ENCODE measurements at places on chromosomes 12 and 14. TPM values are rescaled to one million over a fixed set of nuclear protein-coding genes. Genes with fewer than 3 reads are reported as not detected.

GRCh38 chr14:106080922-106081321 lies 554.5 kb downstream of the TMEM121 start:
- DNase-seq: no peak

GRCh38 chr14:72780751-72781150 lies 113.2 kb downstream of the DPF3 start:
- DNase-seq: peak; percentile 61

The EIF2S3B gene
- 0.65 TPM for polyA plus RNA-seq

DNA sequence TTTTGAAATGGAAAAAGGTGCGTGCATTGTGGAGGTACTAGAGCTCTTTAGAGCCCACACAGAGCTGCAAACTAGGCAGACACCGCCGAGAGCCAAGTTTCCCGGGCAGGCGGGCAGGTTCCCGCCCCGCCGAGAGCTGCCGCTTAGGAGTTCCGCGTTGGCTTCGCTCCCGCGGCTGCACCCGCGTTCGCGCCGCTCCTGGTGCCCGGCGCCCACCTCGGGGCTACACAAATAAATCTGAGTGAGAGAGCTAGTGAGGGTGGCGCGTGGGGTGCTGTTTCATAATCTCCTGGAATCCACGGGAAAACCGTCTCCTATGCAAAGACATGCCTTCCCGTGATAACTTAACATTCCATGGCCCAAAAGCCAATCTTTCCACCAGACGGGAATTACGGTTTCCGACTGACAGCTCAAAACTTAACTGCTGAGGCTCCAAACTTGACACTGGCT lies 645 bp downstream of the KITLG start:
- DNase-seq: no peak

The STON2 gene
- polyA plus RNA-seq: not detected

The OASL gene
- polyA plus RNA-seq: 0.49 TPM

- DNase-seq: no peak
Measured at GRCh38 chr14:59897757-59898383, 22.1 kb upstream of the LRRC9 start.

DNA sequence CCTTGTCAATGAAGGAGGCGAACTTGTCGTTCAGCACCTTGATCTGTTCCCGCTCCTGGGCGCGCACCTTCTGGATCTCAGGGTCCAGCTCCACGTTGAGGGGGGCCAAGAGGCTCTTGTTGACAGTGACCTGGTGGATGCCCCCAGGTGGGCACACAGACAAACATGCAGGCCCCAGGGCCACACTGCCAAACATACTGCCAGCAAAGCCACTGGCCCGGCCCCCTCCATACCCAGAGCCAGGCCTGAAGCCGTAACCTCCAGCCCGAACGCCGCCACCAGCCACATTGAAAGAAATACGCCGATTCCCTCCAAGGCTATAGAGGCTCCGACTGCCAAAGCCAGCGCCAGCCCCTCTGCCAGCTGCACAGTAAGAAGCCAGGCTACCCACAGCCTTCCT lies 337 bp downstream of the KRT74 start:
- no peak for DNase-seq

The KRT71 gene
- polyA plus RNA-seq: not detected

The RFX4 gene
- polyA plus RNA-seq: not detected

GRCh38 chr12:84841591-84841990 lies 71.0 kb downstream of the SLC6A15 start:
- no peak for DNase-seq

GRCh38 chr14:32202998-32203882 lies at the start of gene RNU6-8:
RNU6-8 (minus strand) TSS chr14:32203269.
- no peak for DNase-seq

- DNase-seq: no peak
Measured at GRCh38 chr14:92121670-92122350, at the start of the genes CPSF2 and NDUFB1. CPSF2 (plus strand) TSS chr14:92121969; CDS start chr14:92130985, 9,016 bp downstream. NDUFB1 (minus strand) TSS chr14:92121706; CDS start chr14:92117637, 4,069 bp downstream.

The ACSS3 gene
- 10.2 TPM for polyA plus RNA-seq

- DNase-seq: no peak
Measured at GRCh38 chr12:54054742-54055194, 1.1 kb downstream of the HOXC4 start.

GRCh38 chr12:46815809-46816208 lies 10.0 kb downstream of the SLC38A4 start:
- no peak for DNase-seq

The TEX52 gene
- not detected for polyA plus RNA-seq

The NUAK1 gene
- 37.0 TPM for polyA plus RNA-seq

GRCh38 chr14:32027255-32027939 lies 49.7 kb upstream of the ARHGAP5 start:
- DNase-seq: no peak

GRCh38 chr14:72796935-72797334 lies 97.0 kb downstream of the DPF3 start:
- DNase-seq: no peak

The SLC2A14 gene
- not detected for polyA plus RNA-seq

GRCh38 chr12:90773491-90773890 lies 181.5 kb downstream of the CCER1 start:
- no peak for DNase-seq

The HCAR3 gene
- not detected for polyA plus RNA-seq

The ESRRB gene
- polyA plus RNA-seq: not detected

DNA sequence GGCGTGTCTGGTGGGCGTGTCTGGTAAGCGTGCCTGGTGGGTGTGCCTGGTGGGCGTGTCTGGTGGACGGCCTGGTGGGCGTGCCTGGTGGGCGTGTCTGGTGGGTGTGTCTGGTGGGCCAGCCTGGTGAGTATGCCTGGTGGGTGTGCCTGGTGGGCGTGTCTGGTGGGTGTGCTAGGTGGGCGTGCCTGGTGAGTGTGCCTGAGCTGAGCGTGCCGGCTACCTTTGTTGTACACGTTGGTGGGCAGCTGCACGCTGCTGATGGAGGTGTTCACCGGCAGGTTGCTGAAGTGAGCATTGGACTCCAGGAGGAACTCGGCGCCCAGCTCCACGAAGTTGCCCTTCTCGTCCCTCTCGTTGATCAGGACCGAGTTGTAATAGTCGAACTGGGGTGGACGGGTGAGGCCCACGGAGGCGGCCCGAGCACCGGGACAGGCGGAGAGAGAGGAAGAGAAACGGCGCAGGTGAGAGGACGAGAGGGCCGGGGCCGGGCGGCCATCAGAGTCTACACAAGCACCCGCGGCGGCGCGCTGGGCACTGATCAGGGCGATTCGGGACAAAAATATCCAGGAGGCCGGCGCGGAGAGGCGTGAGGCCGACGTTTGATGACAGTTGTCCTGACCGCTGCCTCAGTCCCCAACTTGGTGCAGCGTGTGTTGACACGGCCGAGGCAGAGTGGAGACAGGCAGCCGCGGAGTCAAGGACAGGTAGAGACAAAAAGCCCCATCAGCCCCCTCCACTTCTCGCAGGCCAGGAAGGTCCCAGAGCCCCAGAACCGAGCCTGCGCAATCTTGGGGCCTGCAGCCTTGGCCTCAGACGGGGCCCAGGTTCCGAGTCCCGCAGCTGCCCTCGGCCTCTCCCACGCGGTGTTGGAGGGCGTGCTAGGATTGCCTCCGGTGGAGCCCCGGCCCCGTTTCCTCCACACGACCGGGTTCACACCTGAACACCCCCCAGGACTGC lies 10.5 kb downstream of the CACNA2D4 start:
- DNase-seq: no peak

DNA sequence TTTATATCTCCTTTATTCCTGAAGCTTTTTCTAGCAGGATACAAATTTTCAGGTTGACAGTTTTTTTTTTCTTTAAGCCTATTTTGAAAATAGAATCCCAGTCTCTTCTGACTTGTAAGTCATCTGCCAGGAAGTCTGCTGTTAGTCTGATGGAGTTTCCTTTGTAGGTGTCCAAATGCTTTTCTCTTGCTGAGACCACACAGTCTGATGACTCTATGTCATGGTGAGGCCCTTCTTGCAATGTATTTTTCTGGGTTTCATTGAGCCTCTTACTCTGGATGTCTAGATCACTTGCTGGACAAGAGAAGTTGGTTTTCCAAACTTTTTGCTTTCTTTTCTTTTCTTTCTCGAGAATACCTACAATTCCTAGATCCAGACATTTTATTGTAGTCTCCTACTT lies 30.6 kb downstream of the USP15 start:
- no peak for DNase-seq

The SRRM4 gene
- polyA plus RNA-seq: not detected

DNA sequence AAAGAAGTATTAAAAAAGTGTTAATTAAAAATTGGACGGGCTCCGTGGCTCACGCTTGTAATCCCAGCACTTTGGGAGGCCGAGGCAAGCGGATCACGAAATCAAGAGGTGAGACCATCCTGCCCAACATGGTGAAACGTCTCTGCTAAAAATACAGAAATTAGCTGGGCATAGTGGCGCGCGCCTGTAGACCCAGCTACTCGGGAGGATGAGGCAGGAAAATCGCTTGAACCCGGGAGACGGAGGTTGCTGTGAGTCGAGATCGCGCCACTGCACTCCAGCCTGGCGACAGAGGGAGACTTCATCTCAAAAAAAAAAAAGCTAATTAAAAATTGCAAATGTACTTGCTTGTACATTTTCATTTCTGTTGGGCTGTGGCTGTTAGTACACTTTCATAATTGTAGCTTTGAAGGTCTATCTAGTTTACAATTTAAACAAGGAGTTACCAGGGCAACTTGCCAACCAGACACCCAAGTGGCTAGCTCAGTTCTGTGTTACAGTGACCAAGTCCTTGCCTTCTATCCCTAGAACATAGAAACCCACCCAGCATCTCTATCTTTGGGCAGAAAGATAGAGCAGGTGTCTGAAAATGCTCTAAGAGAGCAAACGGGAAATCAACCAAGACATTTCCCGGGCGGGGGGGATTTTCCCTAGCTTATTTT lies 1.2 kb downstream of the COA8 start:
- DNase-seq: no peak

DNA sequence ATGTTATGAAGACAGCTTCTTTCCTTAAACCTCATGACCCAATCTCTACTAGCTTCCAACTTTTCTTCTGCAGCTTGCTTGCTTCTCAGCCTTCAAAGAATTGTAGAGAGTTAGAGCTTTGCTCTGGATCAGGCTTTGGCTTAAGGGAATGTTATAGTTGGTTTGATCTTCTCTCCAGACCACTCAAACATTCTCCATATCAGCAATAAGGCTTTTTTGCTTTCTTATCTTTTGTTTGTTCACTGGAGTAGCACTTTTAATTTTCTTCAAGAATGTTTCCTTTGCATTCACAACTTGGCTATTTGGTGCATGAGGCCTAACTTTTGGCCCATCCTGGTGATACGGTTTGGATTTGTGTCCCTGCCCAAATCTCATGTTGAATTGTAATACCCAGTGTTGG lies 163.8 kb downstream of the PCNX1 start:
- DNase-seq: no peak

The ST8SIA1 gene
- not detected for polyA plus RNA-seq

DNA sequence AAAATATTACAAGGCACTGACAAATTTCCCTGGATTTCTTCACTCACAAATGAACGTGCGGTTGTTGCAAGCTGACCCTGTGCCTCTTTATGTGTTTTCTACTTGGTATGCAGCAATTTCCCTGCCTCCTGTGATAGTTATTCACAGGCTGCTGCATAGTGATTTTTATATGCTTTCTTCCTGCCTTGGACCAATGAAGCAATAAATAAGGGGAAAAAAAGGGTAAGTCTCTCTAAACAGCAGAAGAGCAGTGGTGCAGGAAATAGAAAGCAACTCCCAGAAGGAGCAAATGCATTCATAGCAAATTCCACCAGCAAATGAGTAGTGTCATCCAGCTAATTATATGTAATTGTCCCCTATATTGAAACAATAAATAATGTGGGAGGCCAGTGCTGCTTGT lies 737.9 kb downstream of the GALC start:
- DNase-seq: no peak

DNA sequence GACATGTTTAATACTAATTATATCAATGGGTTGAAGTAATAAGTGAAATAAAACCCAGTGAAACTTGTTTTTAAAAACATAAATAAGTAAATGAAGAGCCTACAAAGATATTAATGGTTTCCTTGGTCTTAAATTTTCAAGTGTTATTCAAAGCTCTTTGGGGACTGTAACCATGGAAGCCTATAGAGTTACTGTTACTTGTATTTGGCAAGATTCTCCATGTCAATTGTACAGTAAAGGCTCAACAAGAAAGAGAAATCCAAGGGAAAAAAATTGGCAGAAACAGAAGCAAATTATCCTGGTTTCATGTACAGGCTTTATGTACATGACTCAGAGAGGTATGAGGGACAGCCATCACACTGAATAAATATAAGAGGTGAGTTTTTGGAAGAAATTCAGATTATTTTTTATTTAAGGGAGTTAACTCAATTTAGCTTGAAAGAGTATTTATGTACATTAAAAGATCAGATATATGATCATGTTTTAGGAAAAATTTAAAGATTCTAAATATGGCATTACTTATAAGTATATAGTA lies 151.1 kb upstream of the HMGA2 start:
- DNase-seq: no peak

The PAPLN gene
- polyA plus RNA-seq: 1.0 TPM

The NINJ2 gene
- 0.32 TPM for polyA plus RNA-seq

GRCh38 chr14:65656554-65656953 lies 244.0 kb downstream of the FUT8 start:
- DNase-seq: no peak

- no peak for DNase-seq
Measured at GRCh38 chr14:98886982-98887381, 385.0 kb downstream of the BCL11B start.

DNA sequence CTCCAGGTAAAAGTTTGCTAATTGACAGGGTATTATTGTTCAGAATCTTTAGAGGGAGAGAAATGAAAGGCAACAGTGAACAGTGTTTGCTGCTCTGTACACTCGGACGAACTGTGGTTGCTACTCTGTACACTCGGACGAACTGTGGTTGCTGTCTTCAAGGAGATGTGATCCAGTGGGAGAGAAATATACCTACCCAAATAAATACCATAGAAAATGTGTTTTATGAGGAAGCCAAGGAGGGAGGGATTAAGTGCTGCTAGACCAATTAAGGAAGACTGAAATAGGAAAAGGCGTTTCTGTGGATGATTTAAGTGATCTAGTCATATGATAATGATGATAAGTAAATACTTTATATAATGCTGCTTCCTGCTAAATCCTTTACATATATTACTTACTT lies 2.7 kb downstream of the STK38L start:
- DNase-seq: no peak

DNA sequence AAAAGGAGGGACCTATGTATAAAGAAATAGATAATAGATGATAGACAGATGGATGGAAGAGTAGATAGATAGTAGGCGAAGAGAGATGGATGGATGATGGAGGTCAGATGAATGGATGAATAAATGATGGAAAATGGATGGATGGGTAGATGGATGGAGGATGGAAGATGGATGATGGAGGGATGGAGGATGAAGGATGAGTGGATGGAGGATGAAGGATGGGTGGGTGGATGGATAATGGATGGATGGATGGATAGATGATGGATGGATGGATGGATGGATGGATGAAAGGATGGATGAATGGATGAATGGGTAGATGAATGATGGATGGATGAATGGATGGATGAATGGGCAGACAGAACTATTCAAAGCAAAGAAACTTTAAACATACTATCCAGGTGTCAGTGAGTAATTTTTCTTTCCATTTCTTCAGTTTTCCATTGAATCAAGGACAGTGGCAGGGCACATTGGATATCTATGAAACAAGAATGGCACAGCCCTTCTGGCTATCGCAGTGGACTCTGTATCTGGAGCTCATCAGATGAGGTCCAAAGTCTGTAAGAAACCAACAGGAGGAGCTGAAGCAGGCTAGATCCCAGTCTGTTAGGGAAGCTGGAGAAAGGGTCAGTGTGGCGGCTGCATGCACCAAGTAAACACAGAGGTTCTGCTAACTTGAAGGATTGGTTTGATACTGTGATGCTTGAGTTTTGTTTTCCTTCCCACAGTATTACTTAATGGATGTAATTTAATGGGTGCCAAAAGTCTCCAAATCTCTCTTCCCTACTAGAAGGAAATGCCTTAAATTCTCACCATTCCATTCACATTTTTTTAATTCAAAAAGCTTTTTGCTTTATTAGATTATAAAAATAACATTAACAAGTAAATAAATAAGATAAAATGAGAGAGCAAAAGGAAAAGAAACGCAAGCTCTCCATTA lies 18.1 kb upstream of the MED13L start:
- DNase-seq: peak; percentile 51

The B3GNT4 gene
- not detected for polyA plus RNA-seq
